Activated CD8-positive, alpha-beta memory T cell treated with anti-CD3 and anti-CD28 coated beads, Interleukin-2, amount 10 ng/mL, durations not matched to agents 7 days and 5 days (primary cell): ENCODE measurements at places on chromosomes 1 and 21. TPM values are rescaled to one million over a fixed set of nuclear protein-coding genes. Genes with fewer than 3 reads are reported as not detected.

- DNase-seq = no peak
Observed at GRCh38 chr1:98988904-98989555, 15.6 kb downstream of the PLPPR5 start.

DNA sequence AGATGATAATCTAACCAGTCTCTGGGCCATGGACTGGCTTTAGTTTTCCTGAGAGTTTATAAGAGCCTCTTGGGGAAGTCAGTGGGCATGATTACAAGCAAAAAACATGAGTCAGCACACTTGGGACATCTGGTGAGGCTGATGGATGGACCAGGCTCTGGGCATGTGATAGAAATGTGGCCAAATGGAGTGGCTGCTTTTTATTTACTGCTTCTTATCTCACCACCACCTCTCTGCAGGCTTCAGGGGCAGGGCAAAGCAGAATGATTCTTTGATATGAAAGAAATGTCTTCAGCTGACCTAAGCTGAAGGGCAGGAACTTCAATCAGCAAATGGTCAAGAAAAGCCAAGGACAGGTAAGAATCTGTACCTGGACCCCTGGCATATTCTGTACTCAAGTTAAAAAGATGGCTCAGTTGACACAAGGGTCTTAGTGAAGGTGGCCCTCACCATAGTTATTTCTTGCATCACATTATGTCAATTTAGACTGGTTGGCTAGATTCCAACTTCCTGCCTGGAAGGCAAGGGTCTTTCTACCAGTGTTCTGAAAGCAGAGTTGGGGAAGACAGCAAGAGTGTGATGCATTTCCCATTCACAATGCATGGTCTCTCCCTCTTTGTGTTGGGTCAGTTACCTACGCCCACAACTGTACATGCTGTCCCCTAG is 162.8 kb downstream of the FASLG start:
- no peak for DNase-seq

- no peak for DNase-seq
Observed at GRCh38 chr1:164785841-164786534, 227.0 kb downstream of the PBX1 start.

- no peak for DNase-seq
Observed at GRCh38 chr1:110551278-110551809, 32.4 kb upstream of the KCNA10 start.

DNA sequence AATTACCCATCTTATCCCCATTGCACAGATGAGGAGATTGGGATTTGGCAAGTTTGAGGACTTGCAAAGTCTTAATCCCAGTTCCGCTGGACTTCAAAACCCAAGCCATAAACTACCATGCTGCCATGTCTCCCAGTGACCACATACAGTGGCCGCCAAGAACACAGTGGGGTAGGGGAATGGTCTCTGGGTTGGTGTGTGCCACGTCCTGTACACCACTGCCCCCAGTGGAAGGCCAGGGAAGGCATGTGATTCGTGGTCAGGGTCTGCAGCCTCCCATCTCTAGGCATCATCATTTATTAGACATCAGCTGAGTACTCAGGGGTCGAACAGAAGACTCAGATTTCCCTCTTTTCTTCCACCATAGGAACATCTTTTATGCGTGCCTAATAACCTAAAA is 76.0 kb downstream of the MAN1C1 start:
- no peak for DNase-seq

DNA sequence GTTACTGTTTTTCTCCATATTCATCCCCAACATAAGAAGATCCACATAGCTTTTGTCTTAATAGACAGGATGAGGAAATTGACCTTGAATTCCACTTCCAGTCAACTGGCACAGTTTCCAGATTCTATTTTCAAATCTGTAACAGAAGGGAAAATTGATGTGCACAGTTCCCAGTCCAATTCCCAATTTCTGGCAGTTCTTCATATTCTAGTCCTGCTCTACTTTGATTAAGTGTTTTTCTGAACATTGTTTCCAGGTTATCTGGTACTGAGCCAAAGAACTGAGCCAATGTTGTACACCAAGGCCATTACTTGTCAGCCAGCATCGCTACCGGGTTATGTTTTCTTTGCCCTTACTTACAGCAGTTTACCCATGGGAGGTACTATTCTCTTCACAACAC is 1755.4 kb downstream of the PLA2G4A start:
- DNase-seq = no peak

GRCh38 chr1:175388285-175388684 is 195.7 kb upstream of the KIAA0040 start:
- no peak for DNase-seq

DNA sequence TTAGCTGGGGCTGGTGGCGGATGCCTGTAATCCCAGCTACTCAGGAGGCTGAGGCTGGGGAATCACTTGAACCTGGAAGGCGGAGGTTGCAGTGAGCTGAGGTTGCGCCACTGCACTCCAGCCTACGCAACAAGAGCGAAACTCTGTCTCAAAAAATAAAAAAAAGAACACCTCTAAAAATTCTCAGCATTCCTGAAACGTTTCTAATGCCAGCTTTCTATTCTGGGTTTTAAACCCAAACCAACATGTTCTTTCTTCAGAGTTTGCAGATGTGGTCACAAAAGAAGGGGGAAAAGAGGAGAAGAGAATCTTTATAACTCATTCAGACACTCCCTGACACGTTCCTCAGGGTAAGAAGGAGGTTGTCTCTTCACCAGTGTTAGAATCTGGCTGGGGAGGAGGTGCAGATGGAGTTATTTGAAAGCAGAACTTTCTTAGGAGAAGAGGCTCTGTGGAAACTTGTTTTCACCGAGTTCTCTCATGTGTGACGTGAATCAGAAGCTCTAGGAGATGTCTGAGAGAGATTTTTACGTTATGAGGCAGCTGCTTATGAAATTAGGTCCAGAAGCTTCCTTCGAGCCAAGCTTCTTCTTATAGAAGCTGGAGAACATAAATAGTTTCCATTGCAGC is 17.8 kb upstream of the CNR2 start:
- no peak for DNase-seq

DNA sequence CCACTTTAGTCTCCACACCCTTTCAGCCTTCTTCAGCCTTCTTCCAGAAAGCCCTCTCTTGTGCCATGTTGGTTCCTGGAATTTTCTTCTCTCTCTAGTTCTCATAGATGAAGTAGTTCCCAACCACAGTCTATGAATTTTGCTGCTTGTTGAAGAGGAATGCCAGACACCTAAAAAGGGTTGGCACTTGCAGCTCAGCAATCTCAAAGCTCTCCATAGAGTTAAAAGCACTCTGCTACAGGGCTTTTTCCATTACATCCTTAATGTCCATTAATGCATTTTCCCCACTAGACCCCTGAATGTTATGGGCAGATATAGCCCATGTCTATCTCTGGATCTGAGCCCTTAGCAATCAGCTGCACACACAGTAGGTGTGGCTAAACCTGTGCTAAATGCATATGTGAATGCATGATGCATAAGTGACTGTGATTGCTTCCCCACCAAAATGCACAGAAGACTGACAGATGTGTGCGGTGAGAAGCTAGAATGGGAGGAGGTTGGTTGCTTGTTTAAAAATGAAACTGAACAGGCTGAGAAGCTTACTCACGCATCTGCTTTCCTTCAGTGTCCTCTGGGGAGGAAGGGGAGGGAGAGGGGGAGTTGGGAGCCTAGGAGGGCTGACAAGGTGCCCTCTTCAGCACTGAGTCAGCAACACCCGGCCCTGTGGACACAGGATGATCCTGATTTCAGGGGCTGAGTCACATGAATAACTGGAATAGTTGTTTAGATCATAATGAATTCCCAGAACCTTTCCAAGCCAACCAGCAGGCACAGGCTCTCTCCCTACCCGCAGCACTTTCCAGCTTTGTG is 146.1 kb upstream of the FGGY start:
- DNase-seq = peak; percentile 55

DNA sequence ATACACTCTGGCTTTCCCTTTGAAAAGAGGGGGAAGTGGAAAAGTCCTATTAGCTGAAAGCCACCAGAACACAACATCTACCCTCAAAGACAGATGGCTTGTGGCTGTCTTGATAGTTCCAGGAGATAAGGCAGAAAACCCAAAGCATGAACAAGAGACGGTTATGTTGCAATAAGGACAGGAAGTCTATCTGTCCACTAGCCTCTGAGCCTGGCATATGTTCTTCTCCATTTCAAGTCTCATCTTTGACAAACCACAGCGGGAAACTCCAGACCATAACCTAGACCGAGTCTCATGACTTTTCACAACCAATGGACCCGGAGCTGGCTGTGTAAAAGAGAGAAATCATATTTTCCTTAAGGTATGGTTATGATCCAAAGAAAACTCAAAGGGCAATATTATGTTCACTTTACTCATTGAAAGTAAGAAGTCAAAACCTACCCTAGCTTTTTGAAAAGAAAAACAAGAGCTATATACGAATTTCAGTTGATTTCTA is 33.8 kb downstream of the DUSP10 start:
- peak; percentile 84 for DNase-seq

DNA sequence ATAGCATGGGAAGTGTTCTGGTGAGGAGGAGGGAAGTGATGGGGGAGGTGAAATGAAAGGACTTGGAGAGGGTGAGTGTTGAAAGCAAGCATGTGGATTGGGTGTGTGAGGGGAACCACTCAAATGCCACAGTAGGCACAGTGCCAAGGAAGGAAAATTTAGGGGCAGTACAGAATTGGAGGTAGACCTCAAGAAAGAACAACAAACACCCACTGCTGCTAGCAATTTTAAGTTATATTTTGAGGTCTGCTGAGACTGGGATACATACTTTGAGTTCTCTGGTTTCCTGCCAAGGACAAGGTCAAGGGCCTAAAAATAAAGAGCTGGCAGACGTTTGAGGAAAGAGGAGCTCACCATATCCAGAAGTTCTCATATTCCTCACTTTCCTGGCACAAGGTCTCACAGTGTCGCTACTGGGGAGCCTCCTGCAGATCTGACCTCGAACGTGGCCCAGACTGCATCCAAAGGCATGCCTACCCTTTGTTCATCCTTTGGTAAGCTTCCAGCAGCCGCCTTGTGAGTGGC is 104.0 kb downstream of the BRINP2 start:
- DNase-seq = no peak

GRCh38 chr1:215665215-215665614 is 98.1 kb downstream of the KCTD3 start:
- no peak for DNase-seq

DNA sequence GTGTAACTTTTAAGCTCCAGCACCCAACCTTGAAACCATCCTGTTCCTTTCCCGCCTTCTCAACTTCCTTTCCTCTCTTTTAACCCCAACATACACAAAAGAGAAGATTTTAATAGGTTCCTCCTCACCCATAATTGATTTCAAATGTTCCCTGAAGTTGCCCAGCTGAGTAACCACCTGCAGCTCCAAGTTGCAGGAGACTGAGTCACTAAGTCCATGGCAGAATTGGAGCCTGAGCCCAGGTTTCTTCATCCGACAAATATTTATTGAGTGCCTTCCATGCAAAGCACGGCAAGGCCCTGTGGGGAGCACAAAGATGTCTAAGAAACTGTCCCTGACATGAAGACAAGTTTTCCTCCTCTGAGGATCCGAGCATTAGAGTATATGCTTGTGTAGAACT is 97.7 kb downstream of the PAPPA2 start:
- DNase-seq = no peak

DNA sequence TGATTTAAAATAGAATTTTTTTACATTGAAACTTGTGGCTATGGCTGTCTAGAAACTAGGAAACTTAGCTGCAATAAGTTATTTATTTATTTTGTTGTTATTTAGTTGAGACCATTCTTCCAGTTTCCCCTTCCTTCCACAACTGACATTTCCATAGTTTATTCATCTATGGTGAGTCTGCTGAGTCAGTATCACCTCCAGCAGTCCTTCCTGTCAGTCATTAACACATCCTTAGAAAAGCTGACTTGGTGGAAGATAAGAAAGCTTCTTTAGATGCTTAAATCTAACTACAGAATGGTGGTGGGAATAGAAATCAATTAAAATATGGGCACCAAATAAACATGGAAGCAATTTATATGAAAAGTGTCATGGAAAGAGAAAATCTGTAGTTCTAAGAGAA is 714.0 kb downstream of the RWDD3 start:
- DNase-seq = no peak

DNA sequence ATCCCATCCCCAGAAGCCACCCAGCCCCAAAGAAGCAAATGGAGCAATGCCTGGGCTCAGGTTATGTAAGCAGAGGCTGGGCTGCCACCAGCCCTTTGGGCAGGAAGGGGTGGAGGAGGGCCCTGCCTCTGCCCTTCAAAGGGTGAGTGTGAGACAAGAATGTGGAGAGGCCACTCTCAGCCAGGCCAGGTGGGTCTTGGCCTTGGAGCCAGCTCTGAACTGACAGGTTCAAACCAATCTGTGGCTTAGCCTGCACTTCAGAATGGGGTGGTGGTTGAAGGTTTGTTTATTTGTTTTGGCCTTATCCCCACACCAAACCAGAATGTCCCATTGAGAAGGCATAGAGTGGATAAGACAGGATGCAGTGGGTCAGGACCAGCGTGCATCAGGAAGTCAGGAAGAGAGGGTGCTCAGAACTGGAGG is 29.8 kb downstream of the C1orf116 start:
- DNase-seq = no peak

- DNase-seq = no peak
Observed at GRCh38 chr1:24317081-24317480, 2.1 kb upstream of the GRHL3 start.

DNA sequence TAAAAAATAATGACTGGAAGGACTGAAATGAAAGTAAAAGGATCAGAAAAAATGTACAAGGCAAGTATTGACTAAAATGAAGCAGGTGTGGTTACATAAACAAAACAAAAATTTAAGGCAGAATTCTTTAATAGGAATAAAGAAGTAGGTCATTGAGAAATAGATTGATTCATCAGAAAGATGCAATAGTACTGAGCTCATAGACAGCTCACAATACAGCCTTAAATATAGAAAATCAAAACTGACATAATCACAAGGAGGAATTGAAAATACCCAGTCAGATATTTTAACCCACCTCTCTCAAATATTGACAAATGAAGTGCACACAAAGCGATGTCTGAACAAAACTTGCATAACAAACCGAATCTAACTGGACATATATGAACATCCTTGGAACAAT is 366.8 kb upstream of the DPYD start:
- no peak for DNase-seq

- no peak for DNase-seq
Observed at GRCh38 chr1:231666220-231666936, 39.8 kb downstream of the DISC1 start.

GRCh38 chr21:45550522-45551210 is 8.4 kb upstream of the SLC19A1 start:
- peak; percentile 79 for DNase-seq

DNA sequence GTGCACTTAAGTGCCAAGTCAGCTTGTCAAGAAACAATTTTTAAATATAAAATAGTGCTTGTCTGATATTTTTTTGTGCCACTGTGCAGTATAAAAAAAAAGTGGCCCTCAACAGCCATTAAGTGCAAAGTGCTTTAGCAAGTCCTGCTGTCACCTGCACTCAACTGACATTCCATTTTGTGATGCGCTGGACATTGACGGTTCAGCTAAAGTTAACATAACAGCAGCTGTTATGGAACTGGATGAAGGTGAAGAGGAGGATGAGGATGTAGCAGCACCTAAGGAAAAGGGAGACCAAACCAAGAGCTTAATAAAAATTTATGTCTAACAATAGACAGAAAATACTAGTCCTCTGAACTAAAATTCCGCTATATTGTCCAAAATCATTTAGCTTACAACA is 7.3 kb upstream of the RBM34 start:
- DNase-seq = no peak

The MED8 gene
- 43.6 TPM for total RNA-seq

The CACNA1S gene
- not detected for total RNA-seq

The GBP2 gene
- total RNA-seq = 150 TPM

The CHIA gene
- not detected for total RNA-seq

The HOOK1 gene
- 2.3 TPM for total RNA-seq

The WDR64 gene
- total RNA-seq = 0.12 TPM

The CFAP107 gene
- not detected for total RNA-seq

The PHLDA3 gene
- total RNA-seq = 12.9 TPM

The RUSC1 gene
- total RNA-seq = 29.1 TPM

The FMN2 gene
- total RNA-seq = not detected

The MANEAL gene
- total RNA-seq = 4.5 TPM

The AMIGO1 gene
- total RNA-seq = 0.20 TPM
